HTR-8/SVneo (cell line): ENCODE measurements at places on chromosomes 1 and 21.

DNA sequence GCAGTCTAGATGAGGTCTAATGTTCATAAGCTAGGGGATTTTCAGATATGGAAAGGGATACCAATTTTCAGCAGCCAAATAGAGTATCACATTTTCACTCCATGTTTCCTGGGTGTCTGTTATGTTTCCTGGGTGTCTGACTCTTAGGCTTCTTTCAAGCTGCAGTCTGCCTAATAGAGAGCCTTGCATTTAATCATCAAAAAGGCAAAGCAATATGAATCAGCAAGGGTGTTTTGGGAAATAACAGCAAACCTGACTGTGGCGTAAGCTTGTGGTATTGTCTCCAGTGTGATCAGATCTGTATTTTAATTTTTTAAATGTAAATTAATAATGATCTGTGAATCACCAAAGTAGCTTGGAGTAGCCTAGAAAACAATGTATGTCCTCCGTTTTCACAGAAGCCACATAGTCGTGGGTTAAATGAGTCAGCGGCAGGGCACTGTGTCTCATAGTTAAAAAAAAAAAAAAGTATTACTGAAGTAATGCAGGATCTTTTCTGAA, 10.4 kb downstream of the LGALS8 start:
- peak; percentile 33 for DNase-seq

GRCh38 chr1:2472109-2472508, 4.0 kb upstream of the PLCH2 start:
- no peak for DNase-seq

DNA sequence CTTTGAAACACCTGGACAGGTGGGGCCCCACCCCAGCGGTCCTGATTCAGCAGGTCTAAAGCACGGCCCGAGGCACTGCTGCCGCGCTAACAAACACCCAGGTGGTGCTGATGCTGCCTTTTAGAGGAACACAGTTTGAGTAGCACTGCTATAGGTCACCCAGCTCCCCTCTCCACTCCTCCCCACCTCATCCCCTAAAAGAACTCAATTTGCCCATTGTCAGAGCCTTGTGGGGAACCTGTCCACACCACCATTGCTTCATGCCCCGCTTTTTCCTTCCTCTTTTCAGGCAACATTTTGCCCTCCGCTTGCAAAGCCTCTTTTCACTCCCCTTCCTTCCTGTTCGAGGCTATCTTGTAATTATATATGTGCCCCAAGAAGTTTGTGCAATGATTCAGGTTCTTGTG, 26.2 kb upstream of the PADI4 start:
- no peak for DNase-seq

- DNase-seq = no peak
Observed at GRCh38 chr1:180947901-180948640, 35.4 kb downstream of the KIAA1614 start.

DNA sequence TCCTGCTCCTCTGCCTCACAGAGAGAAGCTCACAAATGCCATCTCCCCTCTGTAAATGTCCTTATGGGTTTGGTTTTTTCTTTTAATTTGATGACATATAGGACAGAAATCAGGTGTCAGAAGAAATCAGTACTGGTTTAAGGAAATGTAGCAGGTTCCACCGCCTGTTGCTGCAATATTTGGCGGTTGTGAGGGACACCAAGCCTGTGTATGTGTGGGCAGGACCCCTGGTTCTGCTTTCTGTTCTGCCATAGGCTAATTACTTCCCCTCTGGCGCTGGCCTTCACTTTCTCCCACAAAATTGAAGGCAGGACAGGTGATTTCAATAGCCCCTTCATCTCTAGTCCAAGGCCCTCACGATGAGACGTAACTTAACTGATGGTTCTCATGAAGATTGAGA, 69.2 kb downstream of the PRDM2 start:
- DNase-seq = no peak

DNA sequence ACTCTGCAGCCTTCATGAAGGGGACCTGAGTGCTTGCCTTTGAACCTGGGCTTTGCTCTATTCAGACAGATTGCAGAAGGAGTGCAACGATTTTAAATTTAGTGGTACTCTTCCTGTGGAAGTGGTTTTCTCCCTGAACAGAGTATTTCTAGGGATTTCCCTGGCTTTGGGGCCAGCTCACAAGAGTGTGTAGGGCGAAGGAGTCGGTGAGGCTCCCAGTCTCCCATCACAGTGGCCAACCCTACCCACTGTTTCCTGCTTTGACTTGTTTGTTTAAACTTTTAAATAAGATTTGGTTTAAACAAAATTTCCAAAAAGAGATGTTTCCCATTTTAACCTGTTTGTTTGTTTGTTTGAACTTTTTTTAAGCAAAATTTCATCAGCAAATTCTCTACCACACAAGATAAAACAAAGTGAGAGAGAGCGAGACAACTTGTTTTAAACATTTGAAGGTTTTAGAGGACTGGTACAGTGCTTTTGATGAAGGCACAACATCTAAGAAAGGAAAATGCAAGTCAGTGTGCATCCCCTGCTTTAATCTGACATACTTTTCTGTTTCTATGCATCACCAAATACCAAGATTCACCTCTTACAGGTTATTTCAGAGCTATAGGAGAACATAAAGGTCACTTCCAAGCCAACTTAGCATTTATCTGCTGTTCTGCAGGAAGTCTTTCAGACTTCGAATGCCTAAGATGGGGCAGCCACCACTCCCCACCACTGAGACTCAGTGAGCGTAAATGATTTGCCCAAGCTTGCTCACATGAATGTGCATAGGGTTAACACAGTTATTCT, 6.6 kb downstream of the SELP start:
- no peak for DNase-seq

DNA sequence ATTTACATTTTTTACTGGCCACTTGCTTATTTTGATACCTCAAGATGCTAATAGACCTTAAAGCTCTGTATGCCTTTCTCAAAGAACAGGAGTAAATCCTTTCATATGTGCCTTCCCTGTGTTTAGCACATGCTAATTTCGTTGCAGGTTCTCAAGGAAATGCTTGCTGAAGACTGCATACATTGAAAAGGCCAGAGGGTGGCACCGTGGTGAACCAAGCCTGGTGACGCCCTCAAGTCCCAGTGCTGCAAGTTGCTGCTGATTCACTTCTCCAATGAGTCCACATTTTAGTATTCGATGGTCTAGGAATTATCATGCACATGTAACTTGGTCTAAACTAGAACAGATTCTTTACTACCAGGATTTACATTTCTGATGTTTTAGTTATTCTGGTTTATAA, 94.1 kb downstream of the CLDN17 start:
- peak; percentile 4 for DNase-seq

DNA sequence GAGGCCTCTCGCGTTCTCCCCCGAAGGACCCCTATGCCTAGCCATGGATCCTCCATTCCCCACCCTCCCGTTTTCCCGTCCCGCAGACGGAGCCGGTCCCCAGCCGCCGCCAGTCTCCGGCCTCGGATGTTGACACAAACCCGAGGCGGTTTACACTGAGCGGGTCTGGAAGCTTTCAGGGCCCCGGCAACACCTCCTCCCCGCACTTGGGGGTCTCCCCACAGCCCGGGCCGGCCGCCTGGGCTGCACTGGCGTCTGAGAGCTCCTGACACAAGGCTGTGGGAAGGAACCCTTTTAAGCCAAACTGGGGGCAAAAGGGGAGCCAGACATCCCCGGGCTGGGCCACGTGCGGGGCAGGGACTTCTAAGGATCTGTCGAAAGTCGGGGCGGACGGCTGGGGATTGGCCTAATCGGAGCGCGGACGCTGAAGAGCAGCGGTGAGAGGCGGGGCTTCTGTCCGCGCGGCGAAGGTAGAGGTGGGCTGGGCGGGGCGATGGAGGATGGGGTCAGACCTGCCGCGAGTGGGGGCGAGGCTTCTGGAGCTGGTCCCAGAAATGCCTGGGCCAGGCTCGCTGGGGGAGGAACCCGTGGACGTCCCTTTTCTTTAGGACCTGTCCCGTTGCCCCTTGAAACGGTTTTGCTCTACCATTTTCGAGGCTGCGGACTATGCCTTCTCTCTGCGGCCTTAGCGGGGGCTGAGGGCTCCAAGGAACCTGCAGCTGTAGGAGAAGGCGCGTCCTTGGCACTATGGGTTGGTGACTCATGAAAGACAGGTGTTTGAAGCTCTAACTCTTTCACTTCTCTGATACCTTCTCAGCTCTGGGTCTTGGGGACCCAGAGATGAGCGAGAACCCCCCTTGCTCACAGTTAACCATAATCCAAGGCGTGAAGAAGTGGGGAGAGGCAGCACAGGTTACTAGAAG, 1.2 kb upstream of the HPCAL4 start:
- DNase-seq = no peak

DNA sequence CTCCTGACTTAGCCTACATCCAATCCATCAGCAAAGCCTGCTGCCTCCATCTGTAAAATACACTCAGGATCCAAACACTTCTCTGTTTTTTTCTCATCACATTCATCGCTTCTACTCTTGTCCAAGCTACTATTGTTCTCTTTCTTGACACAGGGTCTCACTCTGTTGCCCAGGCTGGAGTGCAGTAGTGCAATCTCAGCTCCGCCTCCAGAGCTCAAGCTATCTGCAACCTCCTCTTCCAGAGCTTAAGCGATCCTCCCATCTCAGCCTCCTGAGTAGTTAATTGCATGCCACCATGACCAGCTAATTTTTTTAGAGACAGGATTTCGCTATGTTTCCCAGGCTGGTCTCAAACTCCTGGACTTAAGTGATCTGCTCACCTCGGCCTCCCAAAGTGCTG, 44.3 kb upstream of the H6PD start:
- DNase-seq = no peak

- no peak for DNase-seq
Observed at GRCh38 chr1:241963722-241964121, 6.2 kb downstream of the BECN2 start.

- DNase-seq = no peak
Observed at GRCh38 chr1:113191579-113192076, 118.6 kb downstream of the LRIG2 start.

- no peak for DNase-seq
Observed at GRCh38 chr1:4176841-4177240, 276.8 kb upstream of the C1orf174 start.

- no peak for DNase-seq
Observed at GRCh38 chr1:11051781-11052511, 4.9 kb upstream of the MASP2 start.

DNA sequence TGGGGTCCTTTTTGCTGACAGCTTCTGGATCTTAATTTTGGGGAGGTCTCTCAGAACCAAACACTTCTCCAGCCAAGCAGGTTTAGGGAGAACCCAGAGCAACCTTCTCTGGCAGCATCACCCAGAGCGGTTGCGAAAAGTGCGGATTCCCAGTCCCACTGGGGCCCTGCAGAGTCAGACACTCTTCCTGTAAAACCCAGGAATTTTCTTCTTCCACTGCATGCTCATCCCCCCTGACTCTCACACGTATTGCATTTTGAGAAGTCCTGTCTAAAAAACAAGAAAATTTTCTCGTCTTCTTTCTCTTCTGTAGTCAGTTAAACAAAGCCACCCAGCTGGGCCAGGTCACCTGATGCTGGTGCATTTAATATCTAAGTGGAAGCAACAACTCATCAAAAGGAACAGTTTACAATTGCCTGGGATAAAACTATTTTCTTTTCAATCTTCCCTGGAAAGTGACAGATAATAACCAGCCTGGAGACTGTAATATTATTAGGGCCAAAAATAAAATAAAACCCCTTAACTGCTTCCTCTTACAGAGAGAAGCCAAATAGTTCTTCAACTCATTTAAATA, 156.0 kb downstream of the IGSF21 start:
- no peak for DNase-seq

GRCh38 chr1:119660253-119661083, 12.4 kb upstream of the ZNF697 start:
- no peak for DNase-seq

GRCh38 chr1:61344696-61345095, 262.3 kb downstream of the NFIA start:
- DNase-seq = no peak

DNA sequence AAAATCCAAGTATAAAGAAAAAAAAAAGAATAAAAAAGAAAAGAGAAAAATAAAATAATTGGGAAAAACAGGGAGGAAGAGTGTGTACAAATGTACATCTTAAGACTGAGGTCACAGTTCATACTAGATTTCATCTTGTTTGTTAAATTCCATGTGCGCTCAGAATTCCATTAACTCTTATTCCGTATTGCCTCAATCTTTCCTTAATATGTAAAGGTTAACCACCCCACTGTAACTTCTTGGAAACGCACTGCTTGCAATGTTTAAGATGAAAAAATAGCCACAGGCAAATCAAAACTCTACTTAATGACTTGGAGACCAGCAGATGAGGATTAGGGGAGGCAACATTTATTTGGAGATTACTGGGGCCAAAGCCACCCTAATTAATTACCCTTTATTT, 23.9 kb upstream of the KCNE1 start:
- no peak for DNase-seq

GRCh38 chr1:218617986-218618385, 272.9 kb downstream of the TGFB2 start:
- no peak for DNase-seq

DNA sequence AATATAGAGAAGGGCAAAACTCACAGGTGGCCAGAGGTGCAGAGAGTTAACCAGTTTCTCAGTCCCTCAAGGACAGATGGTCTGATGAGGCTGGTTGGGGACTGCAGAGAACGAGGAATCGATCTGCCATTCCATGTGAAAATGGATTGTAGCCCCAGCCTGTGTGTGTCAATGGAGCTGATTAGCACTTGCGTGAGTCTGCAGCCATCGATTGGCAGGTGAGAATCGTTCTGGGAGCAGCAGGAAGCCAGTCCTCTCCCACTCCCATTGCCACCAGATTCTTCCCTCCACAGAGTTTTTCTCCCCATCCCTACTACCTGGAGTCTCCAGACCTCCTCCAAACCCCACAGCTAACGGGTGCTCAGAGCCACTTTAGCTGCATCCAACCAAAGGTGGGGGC, 18.3 kb upstream of the PSMB2 start:
- DNase-seq = no peak

DNA sequence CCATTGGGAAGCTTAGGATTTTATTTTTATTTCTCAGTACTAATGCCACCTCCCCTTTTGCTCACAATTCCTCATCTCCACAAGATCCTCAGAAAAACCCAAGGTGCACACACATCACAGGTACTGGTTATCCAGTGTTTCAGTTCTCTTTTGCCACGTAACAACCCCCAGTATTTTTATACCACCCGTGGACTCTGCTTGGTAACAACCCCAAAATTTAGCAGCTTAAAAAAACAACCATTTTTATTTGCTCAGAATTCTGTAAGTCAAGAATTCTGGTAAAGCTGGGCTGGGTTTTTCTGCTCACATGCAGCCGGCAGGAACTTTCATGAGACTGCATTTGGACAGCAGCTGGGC, 180.0 kb downstream of the KAZN start:
- no peak for DNase-seq

DNA sequence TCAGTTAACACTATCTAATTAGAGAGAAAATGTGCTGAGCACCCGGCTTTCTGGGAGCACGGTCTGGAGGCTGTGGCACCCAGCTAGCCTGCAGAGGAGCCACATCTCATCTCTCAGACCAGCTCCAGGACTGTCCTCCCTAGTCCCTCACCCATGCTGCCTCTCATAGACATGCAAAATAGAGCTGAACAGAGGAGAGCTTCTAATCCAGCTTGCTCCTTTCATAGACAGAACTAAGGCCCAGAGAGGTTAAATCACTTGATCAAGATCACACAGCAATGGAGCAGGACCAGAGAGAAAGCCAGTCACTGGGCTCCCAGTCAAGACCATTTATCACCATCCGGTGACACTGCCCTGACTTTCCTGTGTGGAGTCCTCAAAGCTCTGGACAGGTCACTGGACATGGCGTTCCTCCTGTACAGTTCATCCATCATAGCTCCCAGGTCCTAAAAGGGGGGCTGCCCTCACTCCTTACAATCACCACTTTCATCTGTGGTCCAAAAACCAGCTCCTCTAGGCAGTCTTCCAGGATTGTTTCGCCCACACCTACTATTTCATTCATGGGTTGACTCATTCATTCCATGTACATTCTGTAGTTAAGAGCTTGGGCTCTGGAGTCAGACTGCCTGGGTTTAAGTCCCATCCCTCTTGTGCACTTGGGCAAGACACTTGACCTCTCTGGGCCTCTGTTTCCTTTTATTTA, 8.8 kb upstream of the CAMK2N1 start:
- DNase-seq = no peak
